Peyer's patch (tissue), 4 donors: ENCODE measurements at places on chromosomes 2 and 18. TPM values are rescaled to one million over a fixed set of nuclear protein-coding genes. Genes with fewer than 3 reads are reported as not detected.

DNA sequence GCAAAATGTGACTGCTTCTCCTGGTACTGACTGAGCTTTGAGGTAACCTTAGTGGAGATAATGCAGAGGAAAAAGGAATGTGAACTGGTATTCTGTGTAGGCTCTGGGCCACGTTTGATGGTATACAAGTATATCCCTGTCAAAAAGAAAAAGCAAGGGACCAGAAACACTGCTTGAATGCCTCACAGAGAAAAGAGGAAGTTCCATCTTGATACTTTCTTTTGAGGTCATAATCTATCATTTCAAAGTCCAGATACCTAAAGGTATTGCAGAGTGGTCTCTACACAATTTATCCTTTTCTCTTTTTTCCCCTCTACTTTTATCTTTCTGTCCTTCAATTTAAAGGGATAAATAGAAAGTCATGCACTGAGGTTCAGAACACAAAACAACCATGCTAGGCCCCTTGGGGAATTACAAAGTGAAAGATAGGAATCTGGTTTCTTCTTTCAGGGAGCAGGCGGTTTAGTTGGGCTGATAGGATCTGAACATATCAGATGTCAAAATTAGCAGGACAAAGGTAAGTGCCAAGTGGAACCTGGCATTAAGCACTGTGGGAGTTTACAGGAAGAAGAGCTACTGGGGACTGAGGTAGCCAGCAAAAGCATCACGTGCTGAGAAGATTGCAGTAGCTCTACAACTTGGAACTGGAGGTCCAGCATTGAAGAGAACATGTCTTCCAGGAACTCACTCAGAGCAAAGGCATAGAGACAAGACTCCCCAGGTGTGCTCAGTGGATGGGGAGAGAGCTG is 121.2 kb downstream of the LYPD6 start:
- no peak for DNase-seq

BZW1 gene
- 122 TPM for total RNA-seq

GRCh38 chr2:162972383-162972782 is 133.8 kb upstream of the KCNH7 start:
- DNase-seq, result no peak

DNA sequence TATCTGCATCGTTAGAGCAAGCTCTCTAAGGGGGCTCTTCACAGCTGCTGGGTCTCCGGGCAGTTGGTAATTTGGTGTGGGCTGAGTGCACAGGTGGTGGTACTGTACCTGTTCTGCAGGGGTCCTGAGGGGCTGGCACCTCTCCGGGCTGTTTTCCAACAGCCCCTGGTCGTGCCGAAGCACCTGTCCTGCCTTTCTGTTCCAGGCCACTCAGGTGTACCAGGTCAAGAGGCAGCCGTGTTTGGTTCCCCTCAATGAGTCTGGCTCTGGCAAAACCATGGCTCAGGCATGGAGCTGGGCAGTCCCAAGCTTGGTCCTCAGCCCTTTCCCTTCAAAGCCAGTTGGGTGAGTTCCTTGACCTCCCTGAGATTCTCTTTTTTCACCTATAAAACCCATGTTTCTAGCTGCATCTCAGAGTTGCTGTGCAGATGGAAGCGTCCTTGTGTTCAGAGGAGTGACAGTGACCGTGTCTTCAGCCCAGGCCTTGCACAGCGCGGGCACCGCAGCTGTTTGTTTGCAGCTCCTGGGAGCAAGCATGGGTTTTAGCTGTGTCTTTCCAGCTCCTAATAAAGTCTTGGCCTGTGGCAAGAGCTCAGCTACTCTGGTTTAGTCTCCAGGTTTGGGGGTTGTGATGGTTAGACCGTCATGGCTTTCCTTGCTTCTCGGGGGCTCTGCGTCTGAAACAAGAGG is 110.9 kb downstream of the GLI2 start:
- no peak for DNase-seq

AQP12A gene
- total RNA-seq, result 9.2 TPM

DGKD gene
- 78.6 TPM for total RNA-seq
